Subcutaneous adipose tissue (tissue), 4 donors: ENCODE measurements at places on chromosomes 1 and 21. TPM values are rescaled to one million over a fixed set of nuclear protein-coding genes. Genes with fewer than 3 reads are reported as not detected.

KCNE2 gene
- not detected for total RNA-seq

VWA1 gene
- total RNA-seq, result 6.3 TPM

SLC25A34 gene
- 1.7 TPM for total RNA-seq

GJA8 gene
- total RNA-seq, result not detected

TMEM81 gene
- total RNA-seq, result 3.1 TPM

NHLH1 gene
- total RNA-seq, result 0.17 TPM

AMY1C gene
- total RNA-seq, result not detected

TMPRSS3 gene
- total RNA-seq, result not detected

ACTL8 gene
- not detected for total RNA-seq

AMY1B gene
- total RNA-seq, result not detected

KIAA0040 gene
- 38.1 TPM for total RNA-seq

NTMT2 gene
- total RNA-seq, result not detected

TNFRSF9 gene
- not detected for total RNA-seq

FBXO2 gene
- not detected for total RNA-seq

STUM gene
- 1.1 TPM for total RNA-seq

SMCP gene
- total RNA-seq, result not detected

CDK18 gene
- total RNA-seq, result 7.8 TPM

CCDC185 gene
- total RNA-seq, result not detected

OR2T10 gene
- total RNA-seq, result not detected

CAMK2N1 gene
- total RNA-seq, result 13.2 TPM

ITPKB gene
- total RNA-seq, result 72.5 TPM

WDR47 gene
- 14.3 TPM for total RNA-seq

OLIG1 gene
- total RNA-seq, result not detected

SPTA1 gene
- 0.38 TPM for total RNA-seq

WDR64 gene
- not detected for total RNA-seq

GABRD gene
- total RNA-seq, result not detected

PLA2G4A gene
- total RNA-seq, result 13.4 TPM

KRTAP19-3 gene
- not detected for total RNA-seq

ADGRL4 gene
- total RNA-seq, result 57.0 TPM

PRMT2 gene
- total RNA-seq, result 99.4 TPM

CALML6 gene
- total RNA-seq, result 1.3 TPM
